ENCODE measurements at places on chromosomes 3 and 15.

- no peak for DNase-seq
Measured at GRCh38 chr15:24899795-24900194, 55.0 kb upstream of the SNRPN start.

DNA sequence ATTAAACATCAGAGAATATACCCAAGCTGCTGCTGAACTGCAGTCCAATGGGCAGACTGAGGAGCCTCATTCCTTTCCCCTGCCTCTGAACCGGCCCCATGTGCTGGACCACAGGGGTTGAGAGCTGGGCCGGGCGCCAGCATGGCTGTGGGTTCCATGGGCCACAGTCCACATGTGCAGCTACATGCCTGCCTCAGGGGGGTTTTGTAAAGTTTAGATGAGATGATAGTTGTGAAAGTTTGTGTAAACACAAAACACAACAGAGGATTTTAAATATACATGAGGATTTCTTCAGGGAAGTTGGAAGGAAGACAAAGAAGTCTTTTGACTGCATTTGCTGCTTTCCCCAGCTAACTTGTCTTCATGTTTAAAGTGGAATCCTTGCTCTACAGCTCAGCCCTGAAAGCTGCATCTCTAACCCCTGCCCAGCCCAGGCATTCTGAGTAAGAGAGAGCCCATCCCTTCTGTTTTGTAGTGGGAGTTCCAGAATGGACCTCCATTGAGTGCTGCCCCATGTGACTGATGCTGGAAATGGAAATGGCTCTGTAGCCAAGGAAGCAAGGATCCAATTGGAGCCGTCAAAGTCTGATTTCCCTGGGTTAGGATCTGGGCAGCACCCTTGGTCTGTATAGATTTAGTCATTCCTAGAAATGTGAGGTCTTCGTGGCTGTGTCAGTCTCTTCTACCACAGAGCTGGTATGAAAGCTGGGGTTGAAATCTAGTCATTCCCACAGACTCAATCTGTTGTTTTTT lies 17.5 kb downstream of the SLC12A8 start:
- no peak for DNase-seq

GRCh38 chr3:177201700-177202397 lies 4.6 kb upstream of the TBL1XR1 start:
- DNase-seq = no peak

DNA sequence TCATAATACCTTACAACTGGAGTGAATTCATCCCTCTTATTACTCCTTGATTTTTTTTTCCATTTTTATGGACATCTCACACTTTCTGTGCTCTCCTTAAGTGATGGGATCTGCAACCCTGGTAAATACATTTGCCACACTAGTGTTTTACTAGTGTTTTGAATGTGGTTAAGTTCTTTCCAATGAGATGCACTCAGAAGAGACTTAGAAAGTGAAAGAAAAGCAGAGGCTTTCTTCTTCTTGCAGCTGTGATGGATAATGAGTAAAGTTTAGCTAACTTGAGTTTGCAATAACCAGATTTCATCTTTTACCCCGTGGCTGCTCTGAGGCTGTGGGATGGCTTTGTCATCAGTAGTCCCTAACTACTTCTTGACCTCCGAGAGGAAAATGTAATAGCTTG lies 1248.4 kb downstream of the NSUN3 start:
- DNase-seq = no peak

DNA sequence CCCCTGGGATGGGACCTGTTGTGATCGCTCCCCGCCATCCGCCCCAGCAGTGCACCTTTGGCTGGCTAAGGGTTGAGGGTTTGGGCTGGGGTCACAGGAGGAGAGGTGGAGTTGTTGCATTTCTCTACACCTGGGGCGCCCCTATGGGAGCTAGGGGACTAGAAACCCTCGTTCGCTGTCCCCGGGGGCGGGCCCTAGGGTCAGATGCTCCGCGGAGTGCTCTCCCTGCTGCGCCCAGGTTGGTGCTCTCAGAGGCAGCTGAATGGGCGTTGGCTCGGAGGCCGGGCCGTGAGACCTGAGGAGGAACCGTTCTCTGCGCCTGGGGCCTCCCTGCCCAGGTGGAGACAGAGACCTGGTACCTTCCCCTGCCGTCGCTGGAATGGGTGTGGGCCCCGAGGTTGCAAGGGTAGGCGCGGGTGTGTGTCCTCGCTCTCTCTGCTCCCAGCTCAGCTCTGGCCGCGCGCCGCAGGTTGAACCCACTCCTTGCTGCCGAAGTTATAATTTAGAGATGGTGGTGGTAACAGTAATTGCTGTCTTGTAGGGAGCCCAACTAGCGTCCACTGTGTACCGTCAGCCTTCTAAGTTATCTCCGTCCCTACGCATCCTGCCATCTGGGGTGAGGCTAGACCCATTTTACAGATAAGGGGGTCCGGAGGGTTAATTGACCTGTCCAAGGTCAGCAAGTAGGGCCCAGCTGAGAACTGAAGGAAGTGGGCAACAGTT lies 965 bp downstream of the FLNB start:
- DNase-seq = no peak

DNA sequence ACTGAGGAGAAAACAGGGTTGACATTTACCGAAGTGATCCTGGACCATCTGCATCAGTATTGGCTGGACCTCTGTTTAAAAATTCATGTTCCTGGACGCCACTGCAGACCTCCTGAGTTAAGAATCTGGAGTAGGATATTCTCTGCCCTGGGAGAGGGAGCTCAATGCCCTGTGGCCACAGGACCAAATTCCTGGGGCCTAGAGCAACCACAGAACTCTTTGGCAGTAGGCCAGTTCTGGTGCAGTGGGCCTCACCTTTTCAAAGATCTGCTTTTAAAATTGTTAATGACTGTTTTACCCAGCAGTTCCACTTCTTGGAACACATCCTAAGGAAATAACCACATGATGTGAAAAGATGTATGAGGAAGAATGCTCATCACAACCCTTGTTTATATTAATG lies 133.3 kb upstream of the ADPGK start:
- no peak for DNase-seq

DNA sequence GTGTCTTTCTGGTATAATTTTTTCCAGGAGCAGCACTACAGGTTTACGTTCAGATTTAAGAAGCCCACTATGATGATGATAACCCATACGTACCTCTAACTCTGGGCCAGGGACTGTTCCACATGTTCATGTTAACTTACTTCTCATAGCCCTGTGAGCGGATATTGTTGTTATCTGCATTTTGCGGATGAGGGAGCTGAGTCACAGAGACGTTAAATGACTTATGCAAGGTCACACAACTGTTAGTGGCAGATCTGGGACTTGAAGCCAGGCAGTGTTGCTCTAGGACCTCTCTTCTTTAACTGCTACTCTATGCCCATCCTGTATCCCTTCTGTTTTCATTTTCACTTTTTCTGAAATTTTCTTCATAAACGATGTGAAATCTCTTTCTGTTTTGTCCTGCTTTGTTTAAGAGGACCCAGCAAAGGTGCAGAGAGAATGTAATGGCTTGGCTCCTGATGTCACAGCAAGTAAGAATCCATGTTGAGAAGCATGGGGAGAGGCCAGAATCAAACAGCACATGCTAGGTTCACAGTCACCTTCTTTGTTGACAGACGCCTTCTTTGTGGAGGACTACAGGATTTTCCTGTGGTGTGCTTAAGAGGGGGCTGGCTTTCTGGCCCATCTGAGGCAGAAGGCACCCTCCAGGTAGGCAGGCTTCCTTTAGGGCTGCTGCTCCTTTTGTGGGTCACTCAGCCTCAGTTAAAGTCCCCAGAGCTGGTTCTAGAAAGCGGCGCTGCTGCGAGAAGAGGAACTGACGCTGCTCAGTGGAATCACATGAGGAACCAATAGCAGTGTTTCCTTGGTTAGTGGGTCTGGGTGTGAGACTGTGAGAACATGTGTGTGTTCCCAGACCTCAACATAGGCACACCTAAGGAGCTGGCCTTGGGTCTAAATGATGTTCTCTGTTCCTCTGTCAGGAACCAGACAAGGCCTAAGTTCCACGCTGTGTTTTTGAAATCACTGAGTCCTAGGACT lies 121.6 kb downstream of the TMEM108 start:
- no peak for DNase-seq

GRCh38 chr3:183073839-183074238 lies 25.5 kb downstream of the MCCC1 start:
- DNase-seq = no peak

DNA sequence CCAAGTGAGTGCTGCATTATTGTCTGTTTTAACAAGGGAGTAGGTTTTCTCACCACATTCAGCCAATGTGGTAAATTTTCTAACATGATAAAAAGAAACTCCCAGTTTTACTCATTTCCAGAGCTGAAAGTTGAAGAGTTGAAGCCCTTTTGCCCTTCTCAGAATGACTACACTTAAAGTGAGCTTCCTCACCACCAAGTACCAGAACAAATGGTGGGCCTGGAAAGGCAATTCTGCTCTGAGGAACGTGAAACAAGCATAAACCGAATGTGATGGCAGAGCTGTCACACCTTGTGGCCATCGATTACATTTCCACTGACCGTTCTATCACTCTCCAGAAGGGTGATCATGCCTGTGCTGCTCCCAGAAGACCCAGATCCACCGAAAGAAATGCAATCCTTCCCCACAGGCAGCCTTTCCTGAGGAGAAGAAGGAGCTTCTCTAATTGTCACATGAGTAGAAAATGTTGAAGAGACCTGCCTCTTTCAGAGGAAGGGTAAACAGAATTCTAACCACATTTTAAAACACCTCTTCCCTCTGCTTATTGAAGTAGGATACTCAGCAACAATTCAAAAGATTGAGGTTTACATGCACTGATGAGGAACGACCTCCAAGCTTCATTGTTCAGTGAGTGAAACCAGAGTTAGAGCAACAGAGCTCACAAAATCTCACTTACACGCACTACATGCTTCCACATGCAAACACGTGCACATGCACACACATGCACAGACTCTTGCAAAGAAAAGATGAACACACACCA lies 21.4 kb upstream of the CCR9 start:
- DNase-seq = no peak

GRCh38 chr3:190056742-190057141 lies 64.0 kb downstream of the P3H2 start:
- DNase-seq = no peak

DNA sequence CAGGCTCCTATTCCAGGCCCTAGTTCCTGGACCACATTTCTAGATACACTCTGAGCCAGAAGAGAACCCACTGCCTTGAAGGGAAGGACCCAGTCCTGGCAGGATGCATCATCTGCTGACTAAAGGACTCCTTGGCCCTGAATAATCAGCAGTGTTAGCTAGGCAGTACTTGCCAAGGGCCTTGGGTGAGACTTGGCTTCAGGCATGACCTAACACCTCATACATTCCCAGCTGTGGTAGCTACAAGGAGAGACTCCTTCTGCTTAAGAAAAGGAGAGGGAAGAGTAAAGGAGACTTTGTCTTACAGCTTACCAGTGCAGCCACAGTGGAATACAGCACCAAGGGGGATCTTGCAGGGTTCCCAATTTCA lies 26.4 kb downstream of the PEAK1 start:
- DNase-seq = no peak

- DNase-seq = no peak
Measured at GRCh38 chr3:38647217-38647970, 2.1 kb downstream of the SCN5A start.

DNA sequence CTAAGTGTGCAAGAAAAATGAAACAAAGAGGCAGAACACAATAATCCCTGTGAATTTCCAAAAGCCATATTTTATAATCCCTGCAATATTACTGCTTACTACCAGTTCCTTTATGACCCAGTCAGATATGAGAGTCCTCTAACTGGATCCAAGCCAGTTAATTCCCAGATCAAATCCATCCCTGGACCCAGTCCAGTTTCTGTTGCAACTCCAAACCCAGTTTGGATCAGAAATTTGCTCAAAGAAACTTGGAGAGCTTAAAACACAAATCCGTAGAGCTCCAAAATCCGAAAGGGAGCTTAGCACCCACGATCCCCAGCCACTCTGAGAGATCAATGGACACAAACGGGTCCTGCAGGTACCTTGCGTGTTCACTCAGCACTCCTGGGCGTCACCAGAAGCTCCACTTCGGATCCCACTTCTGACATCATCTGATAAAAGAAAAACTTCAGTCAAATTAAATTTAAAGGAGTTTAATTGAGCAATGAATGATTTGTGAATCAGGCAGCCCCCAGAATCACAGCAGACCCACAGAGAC lies 32.6 kb upstream of the THUMPD3 start:
- DNase-seq = no peak

DNA sequence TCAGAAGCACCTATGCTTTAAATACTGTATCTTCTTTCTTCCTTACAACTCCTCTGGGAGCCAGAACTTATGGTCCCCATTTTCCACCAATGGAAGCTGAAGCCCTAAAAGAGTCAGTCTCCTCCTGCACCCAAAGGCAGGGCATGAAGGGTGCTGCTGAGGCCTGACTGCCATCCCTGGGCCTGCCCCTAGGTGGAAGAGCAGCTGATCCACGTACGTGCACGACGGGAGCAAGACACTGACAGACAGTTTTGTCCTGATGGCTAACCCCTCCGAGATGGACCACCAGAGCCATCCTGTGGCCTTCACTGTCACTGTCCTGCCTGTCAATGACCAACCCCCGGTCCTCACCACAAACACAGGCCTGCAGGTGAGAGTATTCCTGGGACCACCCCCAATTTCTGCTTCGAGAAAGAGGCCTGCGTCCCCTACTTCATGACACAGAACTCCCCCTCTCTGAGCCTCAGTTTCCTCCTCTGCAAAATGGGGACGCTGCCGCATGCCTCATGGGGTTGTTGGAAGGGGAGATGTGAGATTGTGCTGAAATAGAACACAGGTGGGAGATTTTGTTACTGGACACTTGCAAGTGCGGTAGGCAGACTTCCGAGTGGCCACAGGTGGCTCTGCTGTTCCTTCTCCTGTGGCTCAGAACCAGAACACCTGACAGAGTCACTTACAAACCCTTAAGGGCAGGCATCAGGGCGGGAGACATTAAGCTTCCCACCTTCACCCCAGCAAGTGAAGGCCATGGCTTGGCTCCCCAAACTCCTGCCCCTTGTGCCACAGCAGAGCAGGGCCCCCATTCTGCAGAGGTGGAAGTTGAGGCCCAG lies 175.4 kb downstream of the TBC1D2B start:
- no peak for DNase-seq

DNA sequence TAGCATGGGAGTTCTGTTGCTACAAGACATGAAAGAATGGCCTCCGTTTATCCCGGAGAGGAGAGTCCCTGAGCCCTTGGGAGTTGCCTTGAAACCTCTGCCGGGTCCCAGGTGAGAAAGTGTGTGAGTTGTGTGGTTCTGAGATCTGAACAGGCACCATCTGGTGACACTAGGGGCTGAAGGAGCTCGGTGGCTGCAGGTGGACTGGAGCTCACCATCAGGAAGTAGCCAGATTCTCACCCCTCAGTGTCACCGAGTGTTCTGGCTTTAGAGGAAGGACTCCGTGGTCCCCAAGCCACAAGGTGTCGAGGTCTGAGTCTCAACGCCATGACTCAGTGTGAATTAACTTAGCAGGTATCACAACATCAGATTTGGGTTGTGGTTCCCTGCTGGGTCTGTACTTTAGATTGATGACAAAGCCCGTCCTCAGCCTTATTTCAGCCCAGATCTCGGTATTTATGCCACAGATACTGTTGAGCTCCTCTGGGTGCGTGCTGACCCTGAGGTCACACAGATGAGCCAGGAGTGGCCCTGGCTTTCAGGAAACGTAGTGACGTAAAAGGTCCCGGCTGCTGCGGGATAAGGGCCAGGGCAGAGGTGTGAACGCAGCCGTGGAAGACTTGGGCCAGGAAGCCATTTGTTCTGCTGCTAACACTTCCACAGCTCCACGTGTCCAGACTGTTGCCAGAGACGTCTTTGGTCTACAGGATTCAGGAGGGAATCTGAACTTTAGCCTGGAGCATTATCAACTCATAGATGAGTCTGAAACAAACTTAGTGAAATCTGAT lies 54.4 kb downstream of the PGPEP1L start:
- no peak for DNase-seq
